GM12891 (cell line): ENCODE measurements at places on chromosomes 3 and 15.

DNA sequence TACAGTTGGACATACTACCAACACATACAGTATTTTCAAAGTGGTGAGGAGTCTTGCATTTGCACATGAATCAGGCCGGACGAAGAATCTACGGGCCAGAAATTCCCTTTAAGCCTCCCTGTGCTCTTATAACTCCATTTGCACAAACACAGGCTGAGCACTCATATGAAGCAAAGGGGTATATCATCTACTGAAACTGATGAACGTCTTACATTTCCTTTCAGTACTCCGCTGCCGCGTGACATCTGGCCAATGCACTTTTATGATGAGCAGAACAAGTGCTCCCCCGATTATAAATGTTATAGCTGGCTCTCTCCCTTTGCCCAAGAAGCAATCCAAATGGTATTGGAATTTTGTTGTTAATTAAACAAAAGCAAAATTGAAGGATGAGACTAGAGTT lies 110.3 kb upstream of the ICE2 start:
- no peak for DNase-seq

DNA sequence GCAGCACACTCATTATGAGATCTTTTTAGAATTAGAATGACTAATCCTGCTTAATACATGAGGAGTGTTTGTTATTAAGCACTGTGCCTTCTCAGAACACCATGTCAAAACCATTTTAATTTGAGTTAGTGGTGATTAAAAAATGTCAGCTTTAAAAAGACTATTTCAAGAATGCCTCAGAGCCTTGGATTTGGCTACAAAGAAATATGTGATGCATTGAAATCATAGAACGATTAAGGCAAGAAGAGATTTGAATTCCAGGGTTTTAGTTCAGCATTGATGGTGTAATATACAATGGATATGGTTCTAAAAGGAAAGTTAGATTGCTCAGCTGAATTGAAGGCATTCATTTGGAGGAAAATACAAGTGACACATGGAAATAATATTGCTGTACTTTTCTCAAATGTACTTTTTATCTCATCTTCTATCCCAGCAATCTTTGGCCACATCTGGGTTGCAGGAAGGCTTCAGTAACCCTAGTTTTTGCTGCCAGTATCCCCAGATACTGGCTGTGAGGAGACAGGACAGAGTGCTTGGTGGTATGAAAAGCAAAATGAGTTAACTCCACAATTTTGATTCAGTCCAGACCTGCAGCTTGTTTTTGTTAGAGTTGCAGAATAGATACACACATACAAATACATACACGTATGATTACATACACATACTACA lies 303.8 kb downstream of the CLSTN2 start:
- no peak for DNase-seq

GRCh38 chr3:191502583-191502982 lies 41.6 kb downstream of the PYDC2 start:
- DNase-seq = no peak

- DNase-seq = peak; percentile 37
Observed at GRCh38 chr3:27721717-27722564, at the start of gene EOMES. TSS of gene EOMES (minus strand) at chr3:27722323. CDS start at chr3:27722294, 29 bp downstream.

DNA sequence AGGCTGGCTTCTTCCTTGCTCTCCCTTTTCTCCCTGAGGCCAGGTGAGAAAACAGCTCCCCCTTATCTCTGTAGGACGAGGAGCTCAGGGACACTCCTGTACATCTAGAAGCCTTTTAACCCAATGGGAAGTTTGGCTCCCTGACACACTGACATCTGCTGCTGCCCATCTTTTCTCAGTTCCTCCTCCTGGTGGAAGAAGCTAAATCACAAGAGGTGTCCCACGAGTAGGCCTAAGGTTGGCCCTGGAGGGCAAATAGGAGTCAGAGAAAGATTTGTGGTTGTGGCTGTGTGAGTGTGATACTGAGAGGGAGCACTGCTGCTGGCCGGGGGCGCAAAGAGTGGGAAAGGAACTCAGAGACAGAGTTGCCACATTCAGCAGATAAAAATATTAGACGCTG lies 49.5 kb downstream of the ARHGAP31 start:
- no peak for DNase-seq

- no peak for DNase-seq
Observed at GRCh38 chr3:194906970-194907629, 221.4 kb downstream of the FAM43A start.

- DNase-seq = no peak
Observed at GRCh38 chr3:13546667-13547171, 2.2 kb upstream of the FBLN2 start.

DNA sequence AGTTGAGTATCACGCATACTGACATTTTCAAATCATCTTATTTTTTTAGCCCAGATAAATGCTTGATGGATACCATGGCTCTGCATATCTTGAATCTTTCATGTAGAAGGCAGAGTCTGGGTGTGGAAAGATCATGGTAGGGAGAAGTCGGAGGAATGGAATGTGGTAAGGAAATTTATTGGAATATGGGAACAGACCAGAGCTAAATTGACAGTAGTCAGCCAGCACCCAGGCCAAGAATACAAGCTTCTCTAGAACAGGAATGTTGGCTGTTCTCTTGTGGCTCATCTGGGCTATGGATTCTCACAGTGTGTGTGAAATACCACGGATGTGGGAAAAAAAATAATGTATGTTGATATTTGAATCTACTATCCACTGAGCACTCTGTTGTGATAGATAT lies 305.7 kb upstream of the COL8A1 start:
- DNase-seq = no peak

GRCh38 chr15:72163719-72164118 lies 33.9 kb downstream of the GRAMD2A start:
- DNase-seq = no peak

GRCh38 chr15:40313531-40314398 lies 6.0 kb upstream of the PLCB2 start:
- no peak for DNase-seq
